Activated T-cell treated with anti-CD3 and anti-CD28 coated beads, Interleukin-2, amount 50 U/mL, for 1 hour (primary cell): ENCODE measurements at places on chromosomes 2 and 18.

GRCh38 chr2:15201009-15201408, 360.1 kb downstream of the NBAS start:
- DNase-seq: no peak

DNA sequence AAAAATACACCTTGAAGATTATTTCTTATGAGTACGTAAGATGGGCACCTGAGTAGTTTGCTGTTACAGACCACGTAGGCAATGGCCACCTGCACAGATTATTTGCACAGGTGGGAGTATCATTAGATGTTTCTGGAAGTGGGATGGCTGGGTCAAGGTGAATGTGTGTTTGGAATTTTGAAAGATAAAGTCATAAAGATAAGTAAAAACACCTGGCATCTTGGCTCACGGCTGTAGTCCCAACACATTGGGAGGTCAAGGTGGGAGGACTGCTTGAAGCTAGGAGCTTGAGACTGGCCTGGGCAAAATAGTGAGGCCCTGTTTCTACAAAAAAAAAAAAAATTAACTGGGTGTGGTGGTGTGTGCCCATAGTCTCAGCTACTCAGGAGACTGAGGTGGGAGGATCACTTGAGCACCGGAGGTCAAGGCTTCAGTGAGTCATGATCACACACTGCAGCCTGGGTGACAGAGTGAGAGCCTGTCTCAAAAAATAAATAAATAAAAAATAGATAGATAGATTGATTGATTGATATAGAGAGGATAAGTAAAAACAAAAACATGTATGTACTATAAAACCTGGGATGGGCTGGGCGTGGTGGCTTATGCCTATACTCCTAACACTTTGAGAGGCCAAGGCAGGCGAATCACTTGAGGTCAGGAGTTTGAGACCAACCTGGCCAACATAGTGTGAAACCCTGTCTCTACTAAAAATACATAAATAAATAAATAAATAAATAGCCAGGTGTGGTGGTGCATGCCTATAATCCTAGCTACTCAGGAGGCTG, 30.4 kb downstream of the ODC1 start:
- no peak for DNase-seq

GRCh38 chr18:42758852-42759251, 356.6 kb downstream of the RIT2 start:
- DNase-seq: no peak

- DNase-seq: no peak
These were observed 84.7 kb upstream of the NEDD4L start for GRCh38 chr18:57959278-57959677.

DNA sequence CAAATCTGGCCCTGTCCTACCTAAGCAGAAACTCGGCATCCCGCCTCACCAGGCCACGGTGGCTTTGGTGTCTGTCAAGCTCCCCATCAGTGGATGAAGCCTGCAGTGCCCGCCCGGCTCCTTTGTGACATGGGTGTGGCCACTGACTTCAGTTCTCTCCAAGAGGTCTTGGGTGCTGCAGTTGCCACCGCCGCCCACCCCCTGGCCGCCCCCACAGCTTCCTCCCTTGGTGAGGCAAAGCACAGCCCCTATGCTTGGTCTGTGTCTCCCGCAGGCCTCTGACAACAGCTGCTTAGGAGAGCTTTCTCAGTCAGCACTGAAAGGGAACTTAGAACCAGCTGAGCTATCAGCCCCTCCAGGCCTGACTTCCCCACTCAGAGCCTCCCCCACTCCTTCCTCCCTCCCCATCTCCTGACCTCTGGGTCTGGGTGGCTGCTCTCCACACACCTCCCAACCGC, 22.9 kb upstream of the GPR55 start:
- DNase-seq: no peak

DNA sequence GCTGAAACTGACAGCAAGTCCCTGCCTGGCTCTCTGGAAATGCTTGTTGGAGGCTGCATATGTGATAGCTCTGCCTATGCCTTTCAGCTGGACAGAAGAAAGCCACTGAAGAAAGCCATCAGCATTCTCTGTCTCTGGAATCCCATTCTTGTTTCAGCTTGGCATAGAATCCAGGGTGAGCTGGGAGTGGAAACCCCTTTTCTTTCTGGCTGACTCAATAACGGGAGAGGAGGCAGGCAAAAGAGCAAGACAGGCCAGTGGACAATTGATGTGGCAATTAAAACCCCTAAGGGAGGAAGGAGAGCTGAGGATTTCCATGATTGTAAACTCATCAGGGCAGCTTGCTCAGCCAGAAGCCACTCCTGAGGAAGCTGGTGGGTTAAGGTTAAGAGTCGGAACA, 208.1 kb downstream of the CLIP4 start:
- no peak for DNase-seq

DNA sequence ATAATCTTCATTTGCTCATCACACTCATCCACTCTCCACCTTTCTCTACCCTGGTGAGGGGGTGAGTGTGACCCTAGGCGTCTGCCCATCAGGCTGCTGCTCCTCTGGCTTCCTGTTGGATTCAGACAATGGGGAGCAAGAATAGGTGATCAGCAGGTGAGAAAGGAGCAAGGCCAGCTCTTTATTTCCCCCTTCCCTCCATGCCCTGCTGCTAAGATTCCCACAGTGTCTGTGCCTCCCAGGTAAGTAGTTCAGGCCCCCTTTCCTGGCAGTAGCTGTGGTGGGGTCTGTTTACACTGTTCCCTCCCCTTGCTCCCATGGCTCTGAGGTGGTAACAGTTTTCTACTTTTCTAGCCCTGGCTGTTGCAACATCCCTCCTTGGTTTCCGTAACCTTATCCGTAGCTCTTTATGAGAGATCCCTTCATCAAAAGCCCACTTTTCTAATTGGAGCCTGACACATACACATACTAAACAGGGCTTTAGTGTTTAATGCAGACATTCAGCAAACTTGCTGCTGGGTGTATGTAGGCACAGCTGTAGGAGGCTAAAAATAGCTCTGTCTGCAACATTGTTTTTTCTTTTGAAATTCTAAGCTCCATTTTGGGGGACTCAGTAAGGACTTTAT, 27.5 kb downstream of the MAP2 start:
- no peak for DNase-seq

DNA sequence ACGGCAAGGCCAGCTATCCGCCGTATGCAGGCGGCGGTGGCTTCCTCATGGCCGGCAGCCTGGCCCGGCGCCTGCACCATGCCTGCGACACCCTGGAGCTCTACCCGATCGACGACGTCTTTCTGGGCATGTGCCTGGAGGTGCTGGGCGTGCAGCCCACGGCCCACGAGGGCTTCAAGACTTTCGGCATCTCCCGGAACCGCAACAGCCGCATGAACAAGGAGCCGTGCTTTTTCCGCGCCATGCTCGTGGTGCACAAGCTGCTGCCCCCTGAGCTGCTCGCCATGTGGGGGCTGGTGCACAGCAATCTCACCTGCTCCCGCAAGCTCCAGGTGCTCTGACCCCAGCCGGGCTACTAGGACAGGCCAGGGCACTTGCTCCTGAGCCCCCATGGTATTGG, 3.1 kb downstream of the B3GNT7 start:
- no peak for DNase-seq

GRCh38 chr2:204514439-204514838, 30.8 kb upstream of the PARD3B start:
- DNase-seq: no peak

GRCh38 chr2:27356056-27356381, 545 bp downstream of the GTF3C2 start:
- DNase-seq: no peak

GRCh38 chr2:170503971-170504809, 210.9 kb upstream of the SP5 start:
- no peak for DNase-seq

GRCh38 chr18:48409591-48410094, 460 bp upstream of the ZBTB7C start:
- peak; percentile 19 for DNase-seq

- no peak for DNase-seq
These were observed 40.7 kb downstream of the PCBP1 start for GRCh38 chr2:70128005-70128404.

GRCh38 chr2:49003201-49003600, 151.1 kb downstream of the FSHR start:
- no peak for DNase-seq

GRCh38 chr2:115160531-115161080, 718.2 kb downstream of the DPP10 start:
- no peak for DNase-seq

DNA sequence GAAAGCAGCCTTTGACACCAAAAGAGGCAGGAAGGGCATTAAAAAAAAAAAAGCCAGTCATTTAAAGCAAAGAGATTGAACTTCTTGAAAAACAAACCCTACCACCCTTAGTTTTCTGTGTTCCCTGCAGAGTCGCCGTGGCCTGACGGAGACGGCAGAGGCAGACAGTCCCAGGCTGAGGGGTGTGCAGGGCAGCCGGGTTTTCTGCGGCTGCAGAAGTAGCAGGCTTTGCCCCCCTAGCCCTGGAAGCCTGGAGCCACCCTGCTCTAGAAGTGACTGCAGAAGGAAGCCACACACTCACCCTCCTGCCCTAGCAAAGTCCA, 2.8 kb downstream of the INPP5D start:
- no peak for DNase-seq

GRCh38 chr18:8860845-8861642, 155.7 kb downstream of the MTCL1 start:
- DNase-seq: no peak

DNA sequence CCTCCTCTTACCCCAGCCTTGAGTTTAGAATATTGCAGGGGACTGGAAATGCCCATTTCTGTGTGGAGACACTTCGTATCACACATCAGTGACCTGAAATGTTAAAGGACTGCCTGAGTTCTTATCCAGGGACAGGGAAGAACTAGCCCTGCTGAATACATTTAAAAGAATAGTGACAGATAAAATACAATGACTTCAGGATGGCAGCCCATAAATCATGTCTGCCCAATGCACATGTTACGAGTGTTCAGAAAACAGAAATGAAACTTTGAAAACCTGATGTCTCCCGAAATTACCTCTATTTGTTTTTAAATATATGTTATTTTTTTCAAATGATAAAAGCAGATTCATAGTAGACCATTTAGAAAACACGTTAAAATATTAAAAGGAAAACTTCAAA, 22.3 kb upstream of the RAB12 start:
- DNase-seq: no peak

GRCh38 chr2:5766056-5766455, 73.9 kb downstream of the SOX11 start:
- DNase-seq: no peak

DNA sequence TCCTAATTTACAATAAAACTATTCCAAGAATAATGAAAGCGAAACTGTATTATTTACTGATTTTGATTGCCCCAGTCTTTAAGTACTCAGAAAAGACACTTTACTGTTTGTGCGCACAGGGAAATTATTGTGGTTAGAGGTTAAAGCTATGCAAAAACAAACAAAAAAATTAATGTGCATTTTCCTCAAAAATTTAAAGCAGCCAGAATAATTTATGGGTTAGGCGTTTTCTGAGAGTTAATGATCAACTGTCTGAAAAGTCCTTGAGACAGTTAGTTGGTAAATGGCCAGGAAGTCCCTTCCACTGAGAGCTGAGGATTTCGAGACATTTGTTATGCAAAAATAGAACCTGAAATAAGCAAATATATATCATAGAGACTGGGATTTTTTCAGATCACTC, 143.3 kb downstream of the IRS1 start:
- DNase-seq: no peak

- no peak for DNase-seq
These were observed 68.6 kb downstream of the TGOLN2 start for GRCh38 chr2:85259101-85259590.

GRCh38 chr2:25313711-25314513, 27.8 kb downstream of the DNMT3A start:
- no peak for DNase-seq

GRCh38 chr2:199207011-199207410, 250.7 kb downstream of the SATB2 start:
- DNase-seq: no peak

- DNase-seq: no peak
These were observed 68.0 kb downstream of the STEAP3 start for GRCh38 chr2:119291588-119292167.

GRCh38 chr18:11577271-11578112, 31.9 kb upstream of the SLC35G4 start:
- no peak for DNase-seq

GRCh38 chr2:40260437-40260836, 191.5 kb downstream of the SLC8A1 start:
- DNase-seq: no peak

- DNase-seq: no peak
These were observed 596.6 kb upstream of the GYPC start for GRCh38 chr2:126059379-126059778.

DNA sequence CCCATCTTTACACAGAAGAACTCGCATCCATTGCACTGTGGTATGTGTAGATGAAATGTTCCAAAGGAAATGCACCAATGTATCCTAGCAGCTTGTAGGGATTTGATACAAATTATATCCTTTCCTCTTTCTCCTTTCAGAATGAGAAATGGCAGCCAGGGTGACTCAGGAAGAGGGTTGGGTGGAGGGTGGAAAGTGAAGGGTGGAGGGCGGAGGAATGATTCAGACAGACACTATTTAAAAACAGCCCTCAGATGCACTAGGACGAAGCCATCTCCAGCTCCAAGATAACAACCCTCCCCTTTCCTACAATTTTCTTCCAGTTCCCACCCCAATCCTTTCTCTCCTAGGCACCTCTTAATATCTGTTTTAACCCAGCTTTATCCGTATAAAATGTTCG, 96.2 kb upstream of the STK39 start:
- DNase-seq: no peak

DNA sequence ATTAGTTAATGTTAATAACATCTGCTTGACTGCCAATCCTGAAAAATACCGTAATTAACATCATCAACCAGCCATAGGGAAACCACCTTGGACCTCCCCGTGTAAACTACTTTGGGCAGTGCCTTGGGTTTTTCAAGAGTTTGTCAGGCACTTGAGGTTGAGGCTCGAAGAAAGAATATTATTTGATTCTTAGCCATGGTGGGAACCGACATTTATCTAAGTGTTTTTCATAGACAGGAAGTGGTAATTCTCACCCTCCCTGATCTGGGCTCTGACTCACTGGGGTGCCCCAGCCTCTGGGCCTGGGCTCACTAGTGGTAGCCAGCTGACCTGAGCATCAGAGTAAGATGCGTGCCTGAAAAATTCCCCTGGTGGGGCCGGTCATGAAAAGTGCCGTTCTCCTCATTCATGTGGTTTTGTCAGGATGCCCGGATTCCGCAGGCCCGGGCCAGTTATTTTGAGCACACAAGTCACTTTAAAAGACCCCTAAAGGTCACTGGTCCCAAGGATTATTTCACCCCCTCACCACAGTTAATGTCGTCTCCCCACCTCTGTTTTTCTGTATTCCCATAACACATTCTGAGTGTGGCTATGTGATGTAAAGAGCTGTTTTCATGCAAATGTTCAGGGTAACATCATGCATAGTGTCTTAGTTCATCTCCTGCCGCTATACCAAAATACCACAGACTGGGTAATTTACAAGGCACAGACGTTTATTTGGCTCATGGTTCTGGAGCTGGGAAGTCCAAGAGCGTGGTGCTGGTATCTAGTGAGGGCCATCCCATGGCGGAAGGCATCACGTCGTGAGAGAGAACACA, 21.6 kb upstream of the SPATA3 start:
- DNase-seq: peak; percentile 64

GRCh38 chr2:235026649-235027557, 75.1 kb downstream of the SH3BP4 start:
- DNase-seq: no peak

- no peak for DNase-seq
These were observed 41.4 kb downstream of the AOX1 start for GRCh38 chr2:200627110-200627770.
